CD4-positive, alpha-beta T cell treated with Interleukin-17A for 4 hours (primary cell): ENCODE measurements at places on chromosomes 6 and 20.

DNA sequence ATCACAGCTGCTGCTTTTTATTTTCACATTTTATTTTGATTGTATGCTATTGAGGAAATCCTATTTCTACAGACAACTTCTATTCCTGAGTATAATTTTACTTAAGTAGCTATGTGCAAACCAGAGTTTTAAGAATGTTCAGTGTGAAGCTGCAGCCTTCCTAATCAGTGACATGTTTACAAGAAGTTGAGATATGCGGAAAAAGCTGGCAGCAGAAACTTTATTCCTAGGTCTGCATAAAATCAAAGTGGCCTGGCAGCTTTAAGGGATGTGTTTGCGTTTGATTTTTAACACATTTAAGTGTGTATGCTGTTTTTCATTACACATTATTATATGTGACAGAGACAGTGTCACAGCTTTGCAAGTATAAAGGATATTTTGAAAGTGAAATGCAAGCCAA is 26.3 kb downstream of the MAPK14 start:
- no peak for DNase-seq

DNA sequence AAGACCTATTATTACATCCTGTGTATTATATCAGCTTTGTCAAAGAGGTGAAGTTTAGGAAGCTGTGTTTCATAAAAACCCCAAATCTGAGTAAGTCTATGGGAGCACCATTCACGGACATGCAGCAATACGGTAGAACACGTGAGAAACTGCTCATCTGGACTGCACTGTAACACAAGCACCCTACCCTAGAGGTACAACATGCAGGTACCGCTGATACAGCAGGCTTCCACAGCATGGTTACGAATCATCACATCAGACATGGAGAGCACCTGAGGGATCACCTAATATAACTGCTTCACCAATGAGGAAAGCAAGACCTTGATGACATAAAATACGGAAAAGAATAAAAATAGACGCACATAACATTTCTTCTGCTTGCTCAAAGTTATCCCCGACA is 96.7 kb downstream of the GMDS start:
- DNase-seq: no peak

DNA sequence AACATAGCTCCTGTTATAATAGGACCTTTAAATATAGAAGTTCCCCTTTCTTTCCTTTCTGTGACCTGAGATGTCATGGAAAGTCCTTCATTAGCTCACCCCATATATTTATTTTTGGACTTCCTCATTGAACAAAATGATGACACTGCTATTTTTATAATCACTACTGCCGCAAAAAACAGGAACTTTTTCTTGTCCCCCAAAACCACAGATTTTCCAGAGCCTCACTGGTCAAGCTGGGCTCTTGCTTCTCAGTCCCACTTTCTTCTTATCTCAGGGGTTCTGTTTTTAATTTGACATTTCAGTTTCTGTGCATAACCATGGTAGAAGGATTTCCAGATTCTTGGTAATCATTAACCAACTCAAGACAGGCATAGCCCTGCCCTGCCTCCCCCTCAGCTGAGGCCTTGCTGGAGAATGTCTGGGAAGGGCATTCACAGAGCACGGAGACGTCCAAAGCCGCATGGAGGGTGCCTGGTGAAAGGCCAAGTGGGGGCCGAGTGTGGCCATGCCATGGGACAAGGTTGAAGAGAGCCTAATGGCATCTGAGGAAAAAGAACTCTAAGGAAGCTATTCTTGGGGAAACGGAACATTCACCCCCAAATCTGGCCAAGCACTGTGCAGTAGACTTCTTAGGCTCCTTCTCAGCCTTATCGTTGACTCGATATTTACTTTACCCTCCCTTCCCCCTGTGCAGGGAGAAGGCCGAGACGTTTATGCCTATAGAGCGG is 73.7 kb downstream of the EDN1 start:
- DNase-seq: no peak

- no peak for DNase-seq
Measured at GRCh38 chr20:47729472-47729871, 55.8 kb downstream of the SULF2 start.

DNA sequence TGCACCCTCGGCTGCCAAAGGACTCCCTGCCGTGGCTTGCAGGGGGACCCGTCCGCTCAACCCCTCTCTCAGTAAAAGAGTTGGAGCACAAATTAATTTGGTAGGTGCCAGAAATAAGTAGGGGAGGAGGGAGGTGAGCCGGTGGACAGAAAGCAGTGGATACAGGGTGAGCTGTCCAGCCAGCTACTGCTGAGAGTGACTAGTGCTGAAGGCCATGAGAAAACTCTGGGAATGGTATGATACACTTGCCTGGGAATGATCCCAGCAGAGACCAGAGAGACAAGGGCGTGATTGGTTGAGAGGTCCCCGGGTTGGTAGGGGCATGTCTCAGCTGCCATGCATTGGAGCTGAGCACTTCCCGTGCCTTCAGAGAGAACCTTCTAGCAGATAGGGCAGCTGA is 15.7 kb downstream of the FOXQ1 start:
- DNase-seq: no peak

DNA sequence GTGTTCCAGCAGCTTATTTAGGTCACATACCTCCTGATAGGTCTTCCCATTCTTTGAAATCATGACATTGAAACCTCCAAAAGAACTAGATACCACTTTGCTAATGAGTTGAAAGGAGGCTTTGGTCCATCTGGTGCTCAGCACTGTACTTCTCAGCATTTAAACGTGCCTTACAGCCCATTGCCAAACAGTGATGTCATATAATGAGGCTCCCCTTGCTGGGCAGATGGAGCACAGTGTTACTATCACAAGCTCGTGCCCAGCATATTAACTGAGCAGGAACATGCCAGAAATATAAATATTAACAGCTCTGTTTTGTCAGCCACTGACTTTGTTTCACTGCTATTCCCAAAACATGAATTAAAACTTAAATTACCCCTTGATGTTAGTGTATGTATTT is 25.5 kb upstream of the MAPK13 start:
- DNase-seq: no peak

GRCh38 chr6:29596381-29596900 is 11.5 kb downstream of the OR2H2 start:
- no peak for DNase-seq

GRCh38 chr6:35247642-35248231 is 11.8 kb upstream of the ZNF76 start:
- no peak for DNase-seq

- no peak for DNase-seq
Measured at GRCh38 chr20:48381353-48382120, 446.3 kb downstream of the PREX1 start.

GRCh38 chr20:16761305-16761829 is 13.2 kb downstream of the OTOR start:
- DNase-seq: peak; percentile 61

DNA sequence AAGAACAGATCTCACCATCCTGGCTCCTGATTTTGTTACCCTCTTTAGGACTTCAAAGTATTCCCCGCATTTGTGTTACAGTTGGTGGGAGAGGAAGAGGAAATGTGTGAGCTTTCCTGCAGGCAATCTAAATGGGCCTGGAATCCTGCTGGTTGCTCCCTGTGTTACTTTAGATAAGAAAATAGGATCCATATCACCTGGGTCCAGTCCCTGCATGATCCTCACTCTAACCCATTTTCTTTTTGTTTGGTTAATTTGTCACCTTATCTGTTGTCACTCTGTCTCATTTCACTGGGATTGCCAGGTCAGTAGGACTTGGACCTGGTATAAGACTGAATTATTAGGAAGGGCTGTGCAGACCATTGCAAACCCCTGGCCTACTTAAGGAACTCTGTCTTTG is 175.9 kb upstream of the GJE1 start:
- no peak for DNase-seq
